ENCODE measurements at places on chromosomes 1 and 21.
A peak's percentile ranks its signal among the peaks of the same experiment; 100 is the strongest.

DNA sequence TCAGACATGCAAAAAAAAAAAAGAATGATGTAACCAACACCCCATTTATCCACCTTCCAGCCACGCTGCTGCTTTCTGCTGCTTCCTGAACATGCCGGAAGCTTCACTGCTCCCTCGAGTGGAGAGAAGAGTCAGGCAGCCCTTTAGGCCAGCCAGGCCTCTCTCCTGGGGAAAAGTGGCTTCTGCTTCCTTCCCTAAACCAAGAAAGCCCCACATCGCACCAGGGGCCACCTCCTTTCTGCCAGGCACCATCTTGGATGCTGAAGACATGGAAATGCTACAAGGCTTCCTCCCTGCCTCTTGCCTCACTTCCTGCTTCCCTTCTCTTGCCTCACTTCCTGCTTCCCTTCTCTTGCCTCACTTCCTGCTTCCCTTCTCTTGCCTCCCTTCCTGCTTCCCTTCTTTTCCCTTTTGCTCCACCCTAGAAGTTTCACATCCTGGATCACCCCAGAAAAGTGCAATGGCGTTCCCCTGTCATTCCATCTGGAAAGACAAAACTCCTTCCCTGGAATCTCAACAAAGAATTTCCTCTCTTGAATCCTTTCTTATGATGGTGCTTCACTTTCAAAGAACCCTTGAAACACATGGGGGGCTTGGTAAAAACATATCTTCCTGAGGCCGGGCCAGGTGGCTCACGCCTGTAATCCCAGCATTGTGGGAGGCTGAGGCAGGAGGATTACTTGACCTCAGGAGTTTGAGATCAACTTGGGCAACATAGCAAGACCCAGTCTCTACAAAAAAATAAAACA is 18.7 kb downstream of the TNFRSF8 start:
- DNase-seq = no peak

GRCh38 chr1:154931940-154932487 is 4.5 kb downstream of the PMVK start:
- no peak for DNase-seq

GRCh38 chr1:206108635-206109034 is 8.6 kb downstream of the AVPR1B start:
- no peak for DNase-seq

GRCh38 chr1:86757272-86757984 is 53.1 kb downstream of the SH3GLB1 start:
- no peak for DNase-seq

DNA sequence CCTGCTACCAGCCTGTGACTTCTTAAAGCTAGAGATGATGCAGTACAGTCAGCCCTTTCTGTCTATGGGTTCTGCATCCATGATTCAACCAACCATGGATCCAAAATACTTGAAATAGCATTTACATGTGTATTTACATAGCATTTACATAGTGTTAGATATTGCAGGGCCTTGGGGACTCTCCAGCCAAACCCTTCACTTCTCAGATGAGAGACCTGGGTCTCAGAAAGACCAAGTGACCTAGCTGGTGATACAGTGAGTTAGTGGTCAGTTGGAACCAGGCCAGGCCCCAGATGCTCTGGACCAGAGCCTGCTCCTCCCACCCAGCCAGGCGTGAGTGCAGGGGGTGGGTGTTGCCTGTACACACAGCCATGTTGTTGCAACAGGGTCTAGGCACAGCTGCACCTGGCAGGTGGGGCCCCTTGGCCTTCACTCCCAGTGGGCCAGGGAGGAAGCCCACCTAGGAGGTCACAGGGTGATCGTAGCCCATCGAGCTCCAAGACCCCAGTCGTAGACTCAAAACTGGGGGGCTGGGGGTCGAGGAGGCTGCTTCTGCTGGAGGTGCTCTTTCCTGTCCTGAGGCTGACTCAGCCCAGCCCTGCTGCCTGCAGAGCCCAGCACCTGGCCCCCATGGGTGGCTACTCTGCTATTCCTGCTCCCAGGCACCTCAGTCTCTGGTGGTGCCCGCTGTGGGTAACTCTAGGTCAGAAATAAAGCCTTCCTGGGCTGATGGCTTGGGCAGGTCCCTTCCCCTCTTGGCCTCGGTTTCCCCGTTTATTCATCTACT is 7.7 kb downstream of the TMEM61 start:
- no peak for DNase-seq

DNA sequence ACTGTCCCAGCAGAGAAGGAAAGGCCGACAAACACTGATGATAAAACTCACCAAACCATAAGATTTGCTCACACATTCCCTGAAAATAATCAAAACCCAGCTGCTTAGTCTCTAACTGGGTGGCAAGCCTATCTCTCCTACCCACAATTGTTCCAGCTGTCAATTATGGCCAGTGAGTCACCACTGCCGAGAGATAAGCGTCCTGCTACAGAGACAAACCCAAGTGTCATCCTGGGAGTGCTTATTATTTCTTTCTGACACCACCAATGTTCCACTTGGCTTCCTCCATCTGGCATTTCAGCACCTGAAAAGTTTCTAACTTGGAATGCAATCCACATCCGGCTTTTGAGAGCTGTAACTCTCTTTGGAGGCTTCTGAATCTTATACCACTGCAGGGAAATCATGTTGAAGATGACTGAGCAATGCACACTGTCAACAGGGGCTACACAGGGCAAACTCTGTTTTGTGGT is 51.5 kb upstream of the VAV3 start:
- no peak for DNase-seq

DNA sequence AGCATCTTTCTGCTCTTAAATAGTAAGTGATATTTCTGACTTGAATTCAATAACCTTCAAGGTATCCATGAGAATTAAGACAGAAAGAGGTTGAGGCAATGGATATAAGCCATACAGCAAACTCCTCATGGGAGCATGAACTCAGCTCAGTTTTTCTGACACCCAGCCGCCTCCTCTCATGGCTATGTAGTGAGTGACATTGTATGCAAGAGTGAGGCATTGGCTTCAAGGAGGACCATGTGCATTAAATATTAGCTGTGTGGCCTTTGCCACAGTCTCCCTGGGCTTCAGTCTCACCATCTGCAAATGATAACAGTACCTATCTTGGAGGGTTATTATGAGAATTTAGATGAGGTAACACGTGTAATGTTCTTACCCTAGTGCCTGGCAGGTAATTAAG is 23.4 kb downstream of the NIBAN1 start:
- DNase-seq = no peak

DNA sequence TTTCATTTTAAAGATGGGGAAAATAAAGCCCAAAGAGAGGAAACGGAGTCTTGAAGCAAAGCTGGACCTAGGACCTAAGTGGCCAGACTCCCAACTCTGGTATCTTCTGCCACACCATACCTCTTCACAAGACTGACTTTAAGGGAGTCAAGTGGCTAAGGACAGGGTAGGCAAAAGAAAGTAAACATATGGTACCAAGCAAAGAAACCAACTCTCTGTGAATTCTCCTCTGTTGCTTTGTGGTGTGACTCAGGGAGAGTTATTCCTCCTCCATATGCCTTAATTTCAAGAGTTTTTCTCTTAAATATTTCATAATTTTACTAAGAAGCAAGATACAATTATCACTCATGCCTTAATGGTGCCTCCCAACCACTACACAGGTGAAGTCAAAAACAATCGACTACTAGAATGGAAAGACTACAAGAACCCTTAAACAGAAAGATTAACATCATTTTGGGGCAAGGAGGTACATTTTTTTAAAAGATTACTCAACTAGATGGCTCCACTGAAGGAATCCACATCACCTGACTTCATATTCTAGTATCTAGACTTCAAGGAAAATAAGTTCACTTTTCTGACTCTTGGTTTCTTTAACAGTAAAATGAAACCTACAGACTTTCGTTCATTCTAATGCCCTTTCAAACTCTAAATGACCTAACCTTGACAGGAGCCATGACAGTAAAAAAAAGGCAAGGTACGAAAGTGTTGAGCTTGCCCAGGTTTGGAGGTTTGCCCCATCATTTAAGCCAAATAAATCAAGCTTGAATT is 44.2 kb downstream of the LUZP1 start:
- DNase-seq = no peak

- no peak for DNase-seq
Measured at GRCh38 chr1:27346991-27347624, 5.3 kb downstream of the SYTL1 start.

DNA sequence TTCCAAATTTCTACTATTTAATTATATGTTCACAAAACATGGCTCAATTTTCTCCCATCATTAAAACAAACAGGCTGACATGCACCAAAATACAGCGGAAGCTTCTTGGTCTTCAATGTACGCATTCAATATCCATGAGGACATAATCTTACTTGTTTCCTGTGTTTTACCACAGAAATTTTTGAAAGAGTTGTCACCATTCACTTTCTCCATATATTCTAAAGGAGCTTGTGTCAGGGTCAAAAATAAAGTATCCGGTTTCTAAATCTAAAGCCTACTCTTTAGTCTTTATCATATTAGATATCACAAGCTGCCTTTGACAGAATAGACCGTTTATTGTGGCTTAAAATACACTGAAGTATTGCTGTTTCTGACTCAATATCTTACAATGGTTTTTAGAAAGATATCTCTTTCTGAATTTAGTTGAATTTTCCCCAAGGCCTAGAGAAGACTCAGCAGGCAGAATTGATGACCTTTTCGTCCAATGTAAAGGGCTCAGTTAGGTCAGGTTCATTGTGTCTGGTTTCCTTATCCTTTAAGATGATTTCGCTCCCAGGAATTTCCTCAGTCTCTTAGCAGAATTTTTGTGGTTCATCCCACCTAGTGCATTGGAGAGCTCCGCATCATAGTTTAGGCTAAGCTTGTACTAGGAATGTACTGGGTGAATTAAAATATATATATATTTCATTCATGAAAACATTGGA is 717.2 kb downstream of the NCAM2 start:
- no peak for DNase-seq

GRCh38 chr1:197632651-197633050 is 142.6 kb downstream of the DENND1B start:
- no peak for DNase-seq

DNA sequence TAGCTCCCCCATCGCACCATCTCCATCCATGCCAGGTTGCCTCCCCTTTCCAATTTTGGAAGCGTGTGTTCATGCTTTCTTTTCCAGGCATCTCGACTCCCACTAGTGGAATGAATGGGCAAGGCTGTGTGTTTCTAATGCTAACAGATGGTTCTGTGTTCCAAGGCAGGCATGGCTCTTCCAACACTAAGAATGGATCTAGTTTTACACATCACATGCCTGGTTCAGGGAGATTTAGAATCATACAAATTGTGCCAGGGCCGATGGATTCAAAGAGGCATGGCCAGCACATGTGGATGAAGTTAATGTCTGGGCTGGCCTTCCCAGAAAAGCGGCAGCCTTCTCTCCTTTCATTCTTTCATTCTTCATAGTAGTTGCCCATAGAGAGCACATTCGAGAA is 438.7 kb downstream of the PRDM2 start:
- no peak for DNase-seq

DNA sequence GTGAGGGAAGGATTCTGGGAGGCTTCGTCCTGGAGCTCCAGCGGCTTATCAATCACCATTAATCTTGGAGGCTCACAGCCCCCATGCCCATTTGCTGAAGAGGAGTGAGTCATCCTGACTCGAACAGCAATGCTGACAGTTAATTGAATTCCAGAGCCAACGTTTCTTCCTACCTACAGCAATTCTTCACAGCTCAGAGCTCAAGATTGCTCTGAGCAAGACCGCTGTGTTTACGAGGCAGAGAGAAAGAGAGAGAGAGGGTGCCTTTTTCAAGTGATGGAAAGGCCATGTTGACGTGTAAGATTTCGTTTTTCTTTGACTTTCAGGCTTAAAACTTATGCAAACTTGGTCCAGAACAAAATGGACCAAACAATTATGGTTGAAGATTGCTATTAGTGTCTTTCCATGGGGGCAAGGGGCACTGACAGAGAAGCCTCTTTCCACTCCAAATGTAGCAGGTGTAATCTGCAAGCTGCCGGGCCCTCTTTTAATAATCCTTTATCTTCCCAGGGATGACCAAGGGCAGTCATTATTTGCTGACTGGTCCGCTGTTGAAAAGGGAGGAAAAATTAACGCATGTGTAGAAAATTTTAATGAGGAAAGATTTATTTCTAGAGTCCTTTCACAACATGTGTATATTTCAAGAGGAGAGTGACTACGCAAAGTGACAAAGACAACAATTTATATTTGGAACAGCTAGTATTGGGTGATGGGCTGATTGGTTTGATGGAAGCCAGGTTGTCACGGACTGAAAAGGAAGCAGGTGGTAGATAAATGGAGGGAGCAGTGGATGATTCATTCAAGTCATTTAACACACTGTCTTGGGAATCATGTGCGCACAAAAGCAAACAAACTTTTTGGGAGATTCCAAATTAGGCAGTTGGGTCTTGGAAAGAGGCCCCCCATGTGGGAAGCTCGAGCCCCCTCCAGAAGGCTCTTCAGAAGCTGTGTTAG is 136.1 kb upstream of the IRF2BP2 start:
- DNase-seq = no peak

DNA sequence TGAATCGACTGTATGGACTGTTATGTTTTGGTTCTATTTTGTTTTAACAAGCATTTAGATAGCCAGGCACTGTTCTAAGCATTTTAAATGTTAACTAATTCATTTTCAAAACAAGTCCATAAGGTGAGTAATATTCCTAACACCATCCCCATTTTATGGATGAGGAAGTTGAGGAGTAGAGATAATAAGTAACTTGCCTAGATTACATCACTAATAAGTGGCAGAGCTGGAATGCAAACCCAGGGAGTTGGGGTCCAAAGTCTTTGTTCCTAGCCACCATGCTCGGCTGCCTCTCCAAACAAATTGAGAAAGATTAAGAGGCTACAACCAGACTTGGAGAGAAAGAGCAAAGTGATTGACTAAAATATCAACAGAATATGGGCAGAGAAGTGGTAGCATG is 12.6 kb upstream of the LEPR start:
- DNase-seq = no peak

GRCh38 chr1:25245809-25246599 is 1.2 kb downstream of the RSRP1 start:
- no peak for DNase-seq

GRCh38 chr21:32392299-32392879 is 423 bp downstream of the URB1 start:
- DNase-seq = peak; percentile 16

- no peak for DNase-seq
Measured at GRCh38 chr1:228417483-228418203, 982 bp upstream of the TRIM17 start.

DNA sequence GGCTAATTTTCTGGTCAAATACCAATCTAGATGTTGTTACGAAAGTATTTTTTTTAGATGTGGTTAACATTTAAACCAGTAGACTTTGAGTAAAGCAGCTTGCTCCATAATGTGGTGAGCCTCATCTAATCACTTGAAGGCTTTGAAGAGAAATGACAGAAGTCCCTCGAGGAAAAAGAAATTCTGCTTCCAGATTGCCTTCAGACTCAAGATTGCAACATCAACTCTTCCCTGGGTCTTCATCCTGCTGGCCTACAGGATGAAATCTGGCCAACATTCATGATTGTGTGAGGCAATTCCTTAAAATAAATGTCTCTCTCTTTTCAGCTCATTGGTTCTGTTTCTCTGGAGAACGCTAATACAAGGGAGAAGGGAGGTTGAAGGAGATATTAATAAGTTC is 32.5 kb upstream of the SSX2IP start:
- DNase-seq = no peak

Measured in T-helper 2 cell (primary cell).